ENCODE measurements at places on chromosomes 12 and 14.

DNA sequence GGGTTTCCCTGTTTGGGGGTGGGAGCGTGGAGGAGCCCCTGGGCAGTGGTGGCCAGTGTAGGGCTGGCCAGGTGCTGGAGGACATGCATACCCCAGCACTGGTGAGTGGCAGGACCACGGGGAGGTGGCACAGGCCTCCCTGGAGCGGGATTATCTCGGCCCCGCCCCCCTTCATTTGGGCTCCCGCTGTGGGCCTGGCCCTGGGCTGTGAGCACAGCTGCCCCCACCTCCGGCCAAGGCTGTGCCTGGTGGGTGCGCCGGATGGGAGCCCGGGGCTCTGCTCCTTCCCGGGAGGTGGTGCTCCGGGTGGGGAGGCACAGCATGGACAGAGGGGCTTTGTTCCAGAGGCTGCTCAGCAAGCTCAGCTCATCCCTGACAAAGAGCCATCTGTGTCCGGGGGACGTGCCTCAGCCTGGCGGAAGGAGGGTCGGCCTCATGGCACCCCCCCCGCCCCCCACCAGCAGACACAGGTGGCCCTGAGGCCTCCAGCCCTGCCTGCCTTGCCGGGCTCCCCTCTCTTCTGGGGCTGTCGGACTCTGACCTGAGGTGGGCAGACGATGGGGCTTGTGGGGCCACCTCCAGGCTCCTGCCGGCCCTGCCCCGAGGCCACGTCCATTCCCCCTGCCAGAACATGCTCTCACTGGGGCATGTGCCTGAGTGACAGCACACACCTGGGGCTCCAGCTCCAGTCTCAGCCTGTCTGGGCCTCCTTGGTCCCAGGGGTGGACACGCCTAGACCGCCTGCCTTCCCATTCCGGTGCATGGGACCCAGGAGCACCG lies 8.4 kb downstream of the TEDC1 start:
- DNase-seq: no peak

DNA sequence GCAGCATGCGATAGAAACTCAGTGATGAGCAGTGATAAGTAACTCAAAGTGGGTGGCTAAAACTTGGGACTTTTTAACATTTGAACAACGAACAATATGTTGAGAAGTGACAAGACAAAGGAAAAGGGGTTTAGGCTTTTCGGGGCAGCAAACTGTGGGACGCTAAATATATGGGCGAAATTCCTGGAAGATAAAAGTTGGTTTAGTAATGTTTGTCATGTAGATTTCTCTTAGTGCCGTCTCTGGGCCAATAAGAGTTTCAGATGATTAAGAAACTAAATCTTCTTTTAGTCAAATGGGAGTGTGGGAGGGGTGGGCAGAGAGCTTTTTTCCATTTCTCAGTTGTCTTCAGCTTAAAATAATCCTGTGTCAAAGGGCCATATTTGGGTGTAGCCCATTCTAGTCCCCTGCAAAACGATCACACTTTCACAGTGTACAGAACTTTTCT lies 41.7 kb upstream of the FUT8 start:
- DNase-seq: no peak

- DNase-seq: no peak
Measured at GRCh38 chr14:77032844-77033621, 4.5 kb upstream of the IRF2BPL start.

DNA sequence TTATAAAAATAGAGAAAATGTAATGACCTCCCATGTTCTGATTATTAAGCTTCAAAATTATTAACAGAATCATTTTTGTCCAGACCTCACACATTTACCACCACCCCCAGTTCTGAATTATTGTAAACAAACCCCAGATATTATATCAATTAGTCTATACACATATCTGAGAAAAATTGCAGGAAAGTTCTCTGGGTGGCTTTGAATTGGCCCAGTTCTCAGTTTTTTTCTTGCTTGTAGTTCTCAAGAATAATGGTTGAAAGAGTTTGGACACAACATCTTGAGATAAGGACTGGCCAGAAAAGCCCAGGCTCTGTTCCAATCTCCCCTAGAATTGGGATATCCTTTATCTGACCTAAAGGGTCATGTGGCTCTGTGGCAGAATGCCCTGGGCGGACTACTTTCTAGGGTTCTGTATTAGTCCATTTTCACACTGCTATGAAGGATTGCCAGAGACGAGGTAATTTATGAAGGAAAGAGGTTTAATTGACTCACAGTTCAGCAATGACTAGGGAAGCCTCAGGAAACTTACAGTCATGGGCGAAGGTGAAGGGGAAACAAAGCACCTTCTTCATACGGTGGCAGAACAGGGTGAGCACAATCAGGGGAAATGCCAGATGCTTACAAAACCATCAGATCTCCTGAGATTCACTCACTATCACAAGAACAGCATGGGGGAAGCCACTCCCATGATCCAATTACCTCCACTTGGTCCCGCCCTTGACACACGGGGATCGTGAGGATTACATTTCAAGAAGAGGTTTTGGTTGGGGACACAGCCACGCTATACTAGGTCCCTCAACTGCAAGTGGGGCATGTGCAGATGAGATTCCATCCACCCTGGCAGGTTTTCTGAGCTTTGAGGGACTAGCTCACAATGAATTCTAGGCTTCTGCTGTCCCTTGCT lies 1504.6 kb upstream of the FLRT2 start:
- DNase-seq: no peak

- no peak for DNase-seq
Measured at GRCh38 chr14:101520621-101521472, 40.4 kb upstream of the DIO3 start.

GRCh38 chr12:52581481-52581880 lies 7.8 kb upstream of the KRT74 start:
- DNase-seq: no peak

GRCh38 chr12:48221645-48222044 lies 18.6 kb upstream of the OR10AD1 start:
- DNase-seq: no peak

DNA sequence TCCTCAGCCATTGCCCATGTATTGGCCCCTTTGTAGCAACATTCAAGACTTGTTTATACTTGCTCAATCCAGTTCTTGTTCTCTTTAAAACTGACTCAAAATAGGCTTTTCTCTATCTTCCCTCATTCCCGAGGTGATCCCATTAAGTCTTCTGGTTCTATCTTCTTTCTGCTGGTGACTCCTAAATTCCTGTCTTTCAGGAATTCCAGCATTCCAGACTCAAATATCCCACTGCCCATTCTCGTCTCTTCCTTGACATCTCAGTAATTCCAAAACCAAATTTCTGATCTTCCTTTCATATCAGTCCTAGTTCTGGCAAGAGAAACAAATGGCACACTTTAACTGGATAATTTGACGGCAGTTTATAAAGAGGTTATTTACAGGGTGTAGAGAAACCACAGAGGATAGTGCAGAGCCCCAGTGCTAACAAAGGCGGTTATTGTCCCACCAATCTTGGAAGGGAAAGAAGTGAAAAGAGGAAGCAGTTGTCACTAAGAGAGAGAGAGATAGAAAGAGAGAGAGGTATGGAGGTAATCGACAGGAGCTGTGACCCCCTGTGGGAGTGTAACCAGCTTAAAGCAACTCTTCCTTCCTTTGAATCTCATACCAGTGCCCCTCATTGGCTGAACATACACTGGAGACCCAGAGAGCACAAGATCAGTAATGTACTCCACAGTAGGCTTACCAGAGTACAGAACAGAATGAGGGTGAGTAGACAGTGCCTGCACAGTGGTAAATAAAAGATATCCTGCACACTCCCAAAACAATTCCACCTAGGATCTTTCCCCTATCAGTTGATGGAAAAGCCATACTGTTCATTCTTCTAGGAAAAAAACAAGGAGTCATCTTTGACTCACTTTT lies 177.6 kb upstream of the LMNTD1 start:
- no peak for DNase-seq

DNA sequence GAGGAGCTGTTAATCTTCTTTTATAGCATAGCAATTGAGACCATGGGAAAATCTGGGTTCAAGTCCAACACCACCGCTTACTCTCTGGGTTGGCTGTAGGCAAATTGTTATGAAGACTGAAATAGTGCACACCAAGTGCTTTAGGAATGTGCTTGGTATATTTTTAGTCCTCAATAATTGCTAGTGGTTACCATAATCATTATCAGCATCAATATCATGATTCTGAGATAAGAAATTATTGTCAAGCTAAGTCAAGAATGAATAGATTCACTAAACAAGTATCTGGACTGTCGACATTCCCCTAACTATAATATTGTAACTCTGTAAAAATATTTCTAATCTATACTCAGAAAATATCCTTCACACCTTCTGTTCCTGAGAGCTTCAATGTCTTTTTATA lies 48.5 kb downstream of the ANO4 start:
- DNase-seq: no peak

DNA sequence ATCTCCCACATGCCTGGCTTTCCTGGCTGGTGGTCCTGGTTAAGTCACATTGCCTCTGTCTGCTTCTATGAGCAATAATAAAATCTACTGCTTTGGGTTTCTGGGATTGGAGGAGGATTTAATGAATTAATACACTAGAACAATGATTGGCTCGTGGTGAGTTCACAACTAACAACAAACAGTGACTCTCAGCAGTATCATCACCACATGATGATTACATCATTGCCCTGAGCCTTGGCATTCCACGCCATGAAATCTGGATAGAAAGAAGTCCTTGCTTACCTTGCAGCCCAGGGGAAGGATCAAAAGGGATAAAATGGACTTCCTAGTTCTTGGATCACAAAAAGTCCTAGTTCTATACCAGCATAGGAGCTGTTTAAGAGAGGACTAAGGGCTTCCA lies 1069.0 kb downstream of the VRK1 start:
- no peak for DNase-seq

DNA sequence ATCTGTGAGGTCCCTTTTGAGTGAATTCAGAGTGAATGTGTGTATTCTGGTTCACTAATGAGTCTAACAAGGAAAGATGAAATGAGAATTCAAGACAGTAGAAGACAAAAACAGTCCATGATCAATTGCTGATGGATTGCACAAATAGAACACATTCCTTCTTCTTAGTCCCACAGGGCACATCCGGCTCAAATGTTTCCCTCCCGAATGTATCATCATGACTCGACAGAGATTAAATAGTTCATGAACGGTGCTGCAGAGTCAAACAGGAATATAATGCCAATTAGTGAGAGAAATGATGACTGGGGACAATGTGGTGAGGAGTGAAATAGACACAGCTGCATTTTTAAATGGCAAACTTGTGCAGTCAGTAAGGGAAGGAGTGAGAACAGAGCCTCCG lies 11.5 kb upstream of the SFSWAP start:
- DNase-seq: no peak

- DNase-seq: no peak
Measured at GRCh38 chr12:105214148-105214547, 21.8 kb downstream of the APPL2 start.

DNA sequence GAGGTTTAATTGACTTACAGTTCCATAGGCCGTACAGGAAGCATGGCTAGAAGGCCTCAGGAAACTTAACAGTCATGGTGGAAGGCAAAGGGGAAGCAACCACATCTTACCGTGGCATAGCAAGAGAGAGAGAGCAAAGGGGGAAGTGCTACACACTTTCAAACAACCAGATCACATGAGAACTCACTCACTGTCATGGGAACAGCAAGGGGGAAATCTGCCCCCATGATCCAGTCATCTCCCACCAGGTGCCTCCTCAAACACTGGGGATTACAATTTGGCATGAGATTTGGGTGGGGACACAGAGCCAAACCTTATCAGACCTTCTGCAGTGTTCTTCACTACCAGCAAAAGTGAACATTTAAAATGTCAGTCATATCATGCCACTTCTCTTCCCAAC lies 58.9 kb downstream of the USP15 start:
- no peak for DNase-seq

DNA sequence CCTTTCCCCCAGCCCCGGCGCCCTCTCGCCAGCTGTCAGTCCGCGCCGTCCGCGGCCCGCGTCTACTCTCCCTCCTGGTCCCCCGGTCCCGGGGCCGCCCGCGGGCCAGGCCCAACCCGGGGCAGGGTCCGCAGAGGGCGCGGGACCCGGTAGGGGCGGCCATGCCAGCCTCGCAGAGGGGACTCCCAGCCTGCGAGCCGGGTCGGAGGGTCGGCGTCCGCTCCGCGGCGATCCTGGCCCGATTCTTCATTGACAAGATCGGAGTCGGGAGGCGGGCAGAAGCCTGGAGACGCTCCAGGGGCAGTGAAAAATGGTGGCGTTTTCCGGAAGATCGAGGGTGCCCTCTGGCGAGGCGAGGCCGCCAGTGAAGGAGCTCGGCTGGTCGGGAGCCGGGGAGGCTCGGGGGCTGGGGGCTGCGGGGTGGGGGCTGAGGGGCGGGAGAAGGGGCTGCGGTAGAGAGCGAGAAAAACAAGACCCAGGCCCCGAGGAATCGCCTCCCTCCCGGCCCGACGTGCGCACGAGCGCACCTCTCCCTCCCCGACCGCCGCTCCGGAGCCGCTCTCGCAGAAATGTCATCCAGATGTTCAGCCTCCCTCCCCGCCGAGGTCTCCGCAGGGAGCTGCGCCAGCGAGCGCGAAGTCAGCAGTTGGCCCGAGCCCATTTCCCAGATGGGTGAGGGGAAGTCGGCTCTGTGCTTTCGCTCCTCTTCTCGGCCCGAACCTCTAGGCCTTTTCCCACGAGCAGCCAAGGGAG lies 647 bp upstream of the TGFB3 start:
- DNase-seq: no peak

DNA sequence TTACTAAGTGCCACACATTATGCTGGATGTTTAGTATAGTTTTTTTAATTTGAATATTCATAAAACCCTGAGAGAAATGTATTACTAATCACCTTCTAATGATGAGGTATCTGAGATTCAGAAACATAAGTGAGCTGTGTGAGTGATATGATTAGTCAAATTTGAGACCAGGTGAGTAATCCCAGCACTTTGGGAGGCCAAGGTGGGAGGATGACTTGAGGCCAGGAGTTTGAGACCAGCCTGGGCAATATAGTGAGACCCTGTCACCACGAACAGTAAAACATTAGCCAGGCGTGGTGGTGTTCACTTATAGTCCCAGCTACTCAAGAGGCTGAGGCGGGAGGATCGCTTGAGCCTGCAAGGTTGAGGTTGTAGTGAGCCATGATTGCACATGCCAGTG lies 438.4 kb downstream of the RAD51B start:
- DNase-seq: no peak

DNA sequence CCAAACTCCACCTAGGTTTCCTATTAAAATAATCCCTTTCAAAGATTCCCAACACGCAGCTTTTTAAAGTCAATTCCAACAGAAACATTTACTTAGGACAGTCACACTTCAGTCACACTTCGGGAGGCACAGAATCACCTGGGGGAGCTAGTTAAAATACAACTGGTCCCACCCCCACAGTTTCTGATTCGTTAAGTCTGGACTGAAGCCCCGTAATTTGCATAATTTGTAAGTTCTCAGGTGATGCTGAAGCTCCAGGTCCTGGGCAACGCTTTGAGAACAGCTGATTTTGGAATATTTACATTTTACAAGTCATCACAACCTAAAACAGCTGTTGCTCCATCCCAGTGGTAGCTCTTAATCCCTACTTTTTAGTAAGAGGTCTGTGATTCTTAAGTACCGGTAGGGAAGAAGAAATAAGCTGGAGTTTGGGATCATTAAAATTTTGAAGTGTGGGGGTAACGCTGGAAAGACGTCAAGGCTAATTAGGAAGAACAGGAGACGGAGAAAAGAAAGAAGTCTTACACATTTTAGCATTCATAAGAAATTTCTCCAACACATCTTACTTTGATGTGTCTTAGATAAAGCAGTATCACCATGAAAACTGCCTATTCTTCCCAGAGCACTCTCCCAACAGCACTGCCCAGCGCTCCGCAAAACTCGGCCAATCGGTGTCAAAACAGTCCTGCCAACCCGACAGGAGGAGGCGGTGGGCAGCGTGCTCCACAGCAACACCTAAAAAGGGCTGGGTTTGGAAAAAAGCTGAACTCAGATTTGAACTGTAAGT lies 1.1 kb downstream of the IPO8 start:
- no peak for DNase-seq

Measured in GM12864 (cell line).